ENCODE measurements at places on chromosomes 11 and 22.

GRCh38 chr11:1882265-1883238 lies 9.1 kb downstream of the PRR33 start:
- peak; percentile 88 for DNase-seq

- DNase-seq, result no peak
Observed at GRCh38 chr11:113529606-113530005, 54.4 kb upstream of the DRD2 start.

DNA sequence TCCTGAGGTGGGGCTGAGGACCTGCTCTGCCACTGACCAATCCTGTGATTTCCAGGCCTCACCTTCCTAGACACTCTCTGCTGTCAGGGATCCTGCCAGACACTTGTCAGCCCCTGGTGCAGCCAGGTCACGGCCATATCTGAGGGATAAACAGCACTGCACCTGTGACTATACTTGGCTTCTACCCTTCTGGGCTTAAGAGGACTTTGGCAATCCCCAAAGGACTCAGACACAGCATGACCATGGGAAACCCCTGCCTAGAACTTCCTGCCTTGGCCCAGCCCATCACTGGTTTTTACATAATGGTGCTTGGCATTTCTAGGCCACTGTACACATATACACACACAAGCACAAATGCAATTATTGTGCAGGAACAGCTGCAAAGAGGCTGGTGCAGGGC lies 11.6 kb upstream of the OLFML1 start:
- no peak for DNase-seq

DNA sequence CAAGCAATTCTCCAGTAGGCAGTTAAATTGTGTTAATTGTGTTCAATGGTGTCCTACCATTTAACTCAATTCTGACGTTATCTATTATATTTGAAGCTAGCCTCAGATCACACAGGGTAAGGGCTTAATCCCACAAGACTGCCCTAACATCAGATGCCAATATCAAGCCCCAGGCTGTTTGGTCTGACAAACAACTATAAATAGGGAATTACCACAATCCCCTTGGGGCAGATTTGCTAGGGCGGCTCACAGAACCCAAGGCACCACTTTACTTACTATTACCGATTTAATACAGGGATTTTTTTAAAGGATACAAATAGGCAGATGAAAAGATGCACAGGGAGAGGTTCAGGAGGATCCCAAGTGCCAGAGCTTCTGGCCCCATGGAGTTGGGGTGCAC lies 678.4 kb downstream of the OPCML start:
- DNase-seq, result no peak

GRCh38 chr11:70490208-70490607 lies 91.9 kb downstream of the CTTN start:
- no peak for DNase-seq

DNA sequence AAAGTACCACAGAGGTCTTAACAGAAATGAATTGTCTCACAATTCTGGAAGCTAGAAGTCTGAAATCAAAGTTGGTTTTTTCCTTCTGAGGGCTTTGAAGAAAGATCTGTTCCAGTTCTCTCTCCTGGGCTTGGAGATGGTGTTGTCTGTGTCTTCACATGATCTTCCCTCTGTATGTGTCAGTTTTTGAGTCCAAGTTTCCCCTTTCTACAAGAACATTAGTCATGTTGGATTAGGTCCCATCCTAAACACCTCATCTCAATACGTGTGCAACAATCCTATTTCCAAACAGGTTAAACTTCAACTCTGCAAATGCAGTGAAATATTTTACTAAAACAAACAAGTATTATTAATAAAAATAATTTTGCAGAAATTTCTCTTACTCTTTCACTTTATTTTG lies 3.1 kb upstream of the PTS start:
- no peak for DNase-seq

DNA sequence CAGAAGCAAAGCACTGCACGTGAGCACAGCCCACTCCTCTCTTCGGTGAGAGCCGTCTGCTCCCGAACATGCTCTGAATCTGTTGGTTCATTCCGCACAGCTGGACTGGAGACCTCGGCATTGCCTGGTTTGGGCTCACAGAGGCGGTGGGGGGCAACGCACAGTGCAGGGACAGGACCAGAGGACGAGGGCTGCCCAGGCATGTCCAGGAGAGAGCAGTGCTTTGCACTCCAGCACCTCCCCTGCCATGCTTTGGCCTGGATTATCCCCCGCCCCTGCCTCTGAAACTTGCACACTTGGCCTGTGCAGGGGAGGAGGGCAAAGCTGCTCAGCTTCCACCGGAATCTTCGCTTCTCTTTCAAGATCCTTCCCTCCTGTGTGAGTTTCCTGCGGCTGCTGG lies 536.5 kb downstream of the BRD1 start:
- no peak for DNase-seq

DNA sequence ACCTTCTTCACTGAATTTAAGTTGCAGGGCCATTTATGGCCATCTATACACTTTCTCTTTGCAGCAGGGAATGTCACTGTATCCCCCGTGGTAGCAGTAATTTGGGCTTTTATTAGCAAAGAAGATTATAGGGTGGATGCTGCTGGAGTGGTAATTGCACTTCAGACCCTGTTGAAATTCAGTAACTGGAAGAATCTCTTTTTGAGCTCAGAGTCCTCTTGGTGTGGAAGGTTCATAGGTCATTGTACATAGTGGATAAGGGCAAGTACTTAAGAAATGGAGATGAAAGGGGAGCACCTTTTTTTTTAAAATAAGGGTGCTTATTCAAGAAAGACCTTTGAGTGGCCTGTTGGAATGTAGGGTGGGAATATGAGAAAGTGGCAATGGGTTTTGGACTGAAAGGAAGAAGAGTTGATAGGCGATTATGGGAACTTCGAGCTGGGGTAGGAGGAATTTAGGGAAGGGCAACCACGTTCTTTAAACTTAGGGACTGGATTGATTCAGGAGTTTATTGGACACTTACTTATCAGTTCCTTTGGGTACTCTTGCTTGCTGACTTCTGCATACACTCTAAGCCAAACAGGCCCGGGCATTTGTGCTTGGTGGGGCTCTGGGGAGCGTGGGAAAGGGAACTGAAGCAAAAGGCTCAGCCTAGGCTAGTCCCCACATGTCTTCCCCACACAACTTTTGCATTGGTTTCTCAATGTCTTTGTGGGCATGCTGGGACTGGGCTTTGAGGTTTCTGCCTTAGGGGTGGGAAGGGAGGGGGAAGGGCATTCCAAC lies 26.5 kb downstream of the CTNND1 start:
- DNase-seq, result no peak

DNA sequence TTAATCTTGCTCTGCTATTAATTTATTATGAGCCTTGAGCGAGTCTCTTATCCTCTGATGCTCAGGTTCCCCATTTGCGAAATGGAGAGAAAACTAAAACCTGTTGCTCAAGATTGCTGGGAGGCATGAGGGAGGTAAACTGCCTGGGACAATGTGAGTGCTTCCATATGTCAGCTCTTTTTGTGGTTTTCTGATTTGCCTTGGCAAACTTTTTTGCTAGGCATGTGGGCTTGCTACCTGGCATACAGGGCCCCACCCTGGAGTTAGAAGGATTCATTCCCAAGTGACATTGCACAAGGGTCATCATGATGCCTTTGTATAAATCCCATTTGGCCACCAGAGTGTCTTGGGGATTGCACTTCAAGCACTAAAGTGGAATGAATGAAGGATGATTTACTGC lies 22.4 kb downstream of the TSPAN18 start:
- no peak for DNase-seq

GRCh38 chr11:36019722-36020121 lies 75.9 kb downstream of the LDLRAD3 start:
- DNase-seq, result no peak

DNA sequence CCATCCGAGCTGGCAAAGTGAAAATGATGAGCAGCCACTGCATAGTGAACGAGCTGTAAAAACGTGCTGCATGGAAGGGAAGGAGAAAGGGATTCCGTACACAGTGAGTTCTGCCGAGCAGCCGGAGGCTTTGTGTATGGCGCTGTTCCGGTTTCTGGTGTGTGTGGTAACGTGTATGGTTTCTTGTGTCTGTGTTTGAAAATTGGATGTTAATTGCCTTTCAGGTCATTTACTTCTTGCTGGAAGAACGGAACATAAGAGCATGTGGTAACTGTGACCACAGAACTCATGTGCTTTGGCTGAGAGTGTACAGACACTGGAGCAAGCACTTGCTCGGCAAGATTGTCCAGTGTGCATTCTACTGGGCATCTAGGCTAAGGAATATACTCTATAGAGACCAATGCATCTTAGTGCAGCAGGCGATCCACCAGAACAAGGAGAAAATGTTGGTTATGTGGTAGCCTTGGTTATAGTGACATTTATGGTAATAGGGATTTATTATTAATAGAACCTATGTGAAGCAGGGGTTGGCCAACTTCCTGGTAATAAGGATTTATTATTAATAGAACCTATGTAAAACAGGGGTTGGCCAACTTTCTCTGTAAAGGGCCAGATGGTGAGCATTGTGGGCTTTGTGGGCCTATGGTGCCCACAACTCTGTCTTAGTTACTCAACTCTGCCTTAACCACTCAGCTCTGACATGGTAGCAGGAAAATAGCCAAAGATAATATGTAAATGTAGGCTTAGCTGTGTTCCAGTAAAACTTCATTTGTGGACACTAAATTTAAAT lies 49.2 kb downstream of the GRAMD1B start:
- DNase-seq, result no peak

DNA sequence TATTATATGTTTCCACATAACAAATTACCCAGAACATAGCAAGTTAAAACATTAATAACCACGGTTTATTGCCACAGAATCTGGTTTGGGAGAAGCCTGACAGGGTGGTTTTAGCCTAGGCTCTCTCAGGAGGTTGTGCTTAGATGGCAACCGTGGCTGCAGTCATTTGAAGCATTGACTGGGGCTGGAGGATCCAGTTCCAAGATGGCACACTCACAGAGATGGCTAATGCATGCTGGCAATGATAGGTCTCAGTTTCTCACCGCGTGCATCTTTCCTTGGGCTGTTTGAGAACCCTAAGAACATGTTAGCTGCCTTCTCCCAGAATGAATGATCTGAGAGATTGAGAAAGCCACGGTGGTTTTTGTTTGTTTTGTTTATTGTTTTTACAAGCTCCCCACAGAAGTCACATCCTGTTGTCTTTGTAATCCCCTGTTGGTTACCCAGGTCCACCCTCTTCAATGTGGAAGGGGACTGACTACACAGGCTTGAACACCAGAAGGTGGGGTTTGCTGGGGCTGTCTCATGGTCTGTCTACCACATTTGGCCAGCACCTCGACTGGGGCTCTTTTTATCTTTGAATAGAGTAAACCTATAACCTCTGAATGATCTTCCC lies 36.6 kb upstream of the GRAMD1B start:
- DNase-seq, result no peak

GRCh38 chr11:75654314-75654713 lies 14.5 kb downstream of the MAP6 start:
- DNase-seq, result no peak

GRCh38 chr22:35883031-35883620 lies 145.5 kb downstream of the RBFOX2 start:
- peak; percentile 27 for DNase-seq

Measured in DMS53 (cell line).